ENCODE measurements at places on chromosomes 2 and 18.

- DNase-seq = peak; percentile 59
Observed at GRCh38 chr2:138395565-138396306, 105.8 kb upstream of the SPOPL start.

DNA sequence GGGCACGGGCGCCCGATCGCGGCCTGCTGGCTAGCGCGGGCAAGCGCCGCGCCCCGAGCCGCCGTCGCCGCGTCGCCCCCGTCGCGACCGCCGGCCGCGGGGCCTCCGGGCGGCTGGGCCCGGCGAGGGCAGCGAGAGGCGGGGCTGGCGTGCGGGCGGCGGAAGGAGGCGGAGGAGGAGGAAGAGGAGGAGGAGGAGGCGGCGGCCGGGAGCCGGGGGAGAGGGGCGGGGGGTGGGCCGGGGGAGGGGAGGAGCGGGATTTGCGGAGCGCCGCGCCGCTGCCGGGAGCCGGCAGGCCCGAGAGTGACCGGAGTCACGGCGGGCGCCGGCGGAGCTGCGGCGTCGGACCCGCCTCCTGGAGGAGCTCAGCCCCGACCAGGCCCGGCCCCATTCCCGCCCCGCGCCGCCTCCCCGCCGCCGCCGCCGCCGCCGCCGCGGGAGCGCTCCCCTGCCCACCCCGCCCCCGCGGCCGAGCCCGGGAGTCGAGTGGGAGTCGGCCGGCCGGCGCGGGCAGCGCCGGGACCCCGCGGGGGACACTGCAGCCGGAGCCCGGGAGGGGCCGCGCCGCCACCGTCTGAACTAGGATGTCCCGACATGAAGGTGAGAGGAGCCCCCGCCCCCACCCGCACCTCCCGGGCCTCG lies at the start of gene KCMF1:
KCMF1 (plus strand) TSS at position 294 of the 642 bp plus-strand sequence; CDS start at position 585, 291 bp downstream.
- peak; percentile 87 for DNase-seq

DNA sequence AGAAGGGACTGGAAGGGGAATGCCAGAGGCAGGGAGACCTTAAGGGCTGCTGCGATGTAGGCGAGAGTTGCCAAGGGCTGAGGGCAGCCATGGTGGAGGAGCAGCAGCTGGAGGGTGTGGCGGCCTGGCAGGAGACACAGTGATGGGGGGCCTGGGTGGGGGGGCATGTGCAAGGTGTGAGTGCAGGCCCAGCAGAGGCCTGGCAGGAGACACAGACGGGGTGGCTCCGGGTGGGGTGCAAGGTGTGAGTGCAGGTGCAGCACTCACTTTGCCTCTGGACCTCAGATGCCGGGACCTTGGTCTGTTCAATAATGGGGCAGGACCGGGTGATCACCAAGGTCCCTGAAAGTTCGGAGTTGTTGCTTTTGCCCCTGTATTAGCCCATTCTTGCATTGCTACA lies 76.2 kb upstream of the ODC1 start:
- no peak for DNase-seq

- no peak for DNase-seq
Observed at GRCh38 chr2:195820373-195820772, 163.3 kb downstream of the SLC39A10 start.

DNA sequence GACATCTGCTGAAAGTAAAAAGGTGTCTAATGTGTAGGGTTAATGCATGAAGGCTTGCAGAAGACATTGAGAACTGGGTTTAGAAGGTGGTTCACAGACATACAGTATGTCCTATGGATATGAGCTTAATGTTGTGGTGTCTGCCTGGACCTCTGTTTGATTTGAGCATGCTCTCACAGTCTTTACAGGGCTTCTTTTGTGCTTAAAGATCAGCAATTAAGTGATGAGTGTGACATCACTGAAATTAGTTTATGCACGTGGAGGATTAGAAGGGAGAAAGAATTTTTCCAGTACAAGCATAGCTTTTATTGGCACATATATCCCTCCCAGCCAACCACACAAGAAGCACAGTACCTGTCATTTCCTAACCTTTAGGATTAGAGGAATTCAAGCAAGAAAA lies 367.5 kb upstream of the RAB12 start:
- DNase-seq = no peak

DNA sequence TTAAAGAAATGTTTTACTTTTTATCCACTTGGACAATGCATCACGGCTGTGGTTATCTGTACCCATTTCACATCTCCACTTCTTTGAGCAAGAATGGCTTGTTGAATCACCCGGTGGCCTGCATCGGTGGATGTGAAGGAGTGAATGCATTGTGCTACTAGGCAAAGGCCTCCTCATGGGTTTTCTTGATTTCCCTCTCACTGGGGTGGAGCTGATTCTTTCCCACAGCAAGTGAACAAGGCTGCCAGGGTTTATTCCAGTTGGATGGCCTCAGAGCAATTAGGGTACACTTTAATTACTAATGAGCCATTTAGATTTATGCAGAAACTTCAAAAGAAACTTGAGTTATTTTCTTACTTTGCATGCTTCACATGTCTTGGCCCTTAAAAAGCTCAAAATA lies 387.1 kb downstream of the RND3 start:
- DNase-seq = peak; percentile 43

DNA sequence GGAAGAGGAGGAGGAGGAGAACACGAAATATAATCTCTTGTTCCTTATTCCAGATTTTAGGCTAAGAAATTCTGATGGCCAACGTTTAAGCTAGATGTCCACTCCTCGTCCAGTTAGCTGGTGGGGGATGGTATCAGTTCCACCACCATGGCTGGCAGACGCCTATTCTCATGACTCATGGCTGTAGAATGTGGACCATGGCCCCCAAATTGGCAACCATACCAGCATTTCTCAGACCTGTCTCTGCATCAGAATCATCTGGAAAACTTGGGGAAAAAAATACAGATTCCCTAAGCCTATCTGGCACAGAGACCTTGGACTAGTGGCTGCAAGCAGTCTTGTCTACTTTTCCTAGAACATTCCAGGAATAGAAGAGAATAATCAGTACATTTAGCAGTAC lies 267.7 kb upstream of the SIX2 start:
- DNase-seq = peak; percentile 73

- DNase-seq = no peak
Observed at GRCh38 chr18:26215247-26215970, 10.8 kb upstream of the TAF4B start.

DNA sequence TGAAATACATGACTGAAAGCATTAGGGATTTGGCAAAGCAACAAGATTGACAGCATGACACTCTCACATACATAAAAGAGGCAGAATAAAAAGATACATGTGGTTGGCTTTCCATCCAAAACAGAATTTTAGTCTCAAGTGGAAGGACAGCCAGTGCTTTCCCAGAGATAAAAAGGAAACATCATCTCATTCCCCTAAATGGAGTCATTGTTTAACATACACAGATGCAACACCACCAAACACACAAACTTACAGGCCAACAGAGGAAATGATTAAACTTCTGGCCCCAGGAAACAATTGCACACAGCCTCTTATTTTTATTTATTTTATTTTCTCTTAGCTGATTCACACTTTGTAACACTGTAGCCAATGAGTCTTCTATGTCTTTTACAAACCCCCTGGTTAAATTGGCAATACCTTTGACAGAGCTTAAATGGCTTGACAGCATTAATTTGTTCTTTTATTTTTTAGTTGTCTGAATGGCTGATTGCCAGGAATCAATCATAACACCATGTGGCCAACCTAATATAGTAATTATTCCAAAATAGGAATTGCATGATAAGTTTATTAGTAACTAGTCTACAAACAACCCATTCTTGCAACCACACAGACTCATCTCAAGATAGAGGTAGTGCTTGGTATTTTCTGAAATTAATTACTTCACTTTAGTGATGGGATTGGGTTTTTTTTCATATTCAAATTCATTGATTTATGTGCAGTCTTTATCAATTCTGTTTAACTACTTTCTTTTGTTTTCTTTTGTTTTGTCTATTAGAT lies 190.5 kb downstream of the RND3 start:
- DNase-seq = no peak

DNA sequence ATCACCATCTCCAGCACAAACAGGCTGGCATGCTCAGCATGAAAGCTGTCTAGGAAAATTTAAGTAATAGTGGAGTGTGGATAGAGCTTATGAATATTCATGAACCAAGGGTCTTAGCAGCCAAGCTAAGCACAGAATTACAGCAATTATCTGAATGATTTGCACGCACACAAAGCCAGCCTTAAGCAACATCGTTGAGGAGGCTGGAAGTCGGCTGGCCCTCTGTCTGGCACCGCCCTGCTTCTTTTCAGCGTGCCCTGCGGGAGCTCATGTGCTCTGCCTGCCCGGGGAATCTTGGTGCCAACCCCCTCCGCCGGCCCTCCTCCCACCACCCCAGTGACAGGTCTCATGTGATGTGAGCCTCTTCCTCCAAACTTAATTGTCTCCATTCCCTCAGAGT lies 540.1 kb downstream of the CMPK2 start:
- DNase-seq = peak; percentile 78

GRCh38 chr2:189254268-189254883 lies 74.8 kb upstream of the COL5A2 start:
- DNase-seq = peak; percentile 57

- peak; percentile 21 for DNase-seq
Observed at GRCh38 chr2:101704816-101705578, 7.5 kb downstream of the MAP4K4 start.

GRCh38 chr2:216477283-216478035 lies 21.2 kb upstream of the RPL37A start:
- DNase-seq = no peak

DNA sequence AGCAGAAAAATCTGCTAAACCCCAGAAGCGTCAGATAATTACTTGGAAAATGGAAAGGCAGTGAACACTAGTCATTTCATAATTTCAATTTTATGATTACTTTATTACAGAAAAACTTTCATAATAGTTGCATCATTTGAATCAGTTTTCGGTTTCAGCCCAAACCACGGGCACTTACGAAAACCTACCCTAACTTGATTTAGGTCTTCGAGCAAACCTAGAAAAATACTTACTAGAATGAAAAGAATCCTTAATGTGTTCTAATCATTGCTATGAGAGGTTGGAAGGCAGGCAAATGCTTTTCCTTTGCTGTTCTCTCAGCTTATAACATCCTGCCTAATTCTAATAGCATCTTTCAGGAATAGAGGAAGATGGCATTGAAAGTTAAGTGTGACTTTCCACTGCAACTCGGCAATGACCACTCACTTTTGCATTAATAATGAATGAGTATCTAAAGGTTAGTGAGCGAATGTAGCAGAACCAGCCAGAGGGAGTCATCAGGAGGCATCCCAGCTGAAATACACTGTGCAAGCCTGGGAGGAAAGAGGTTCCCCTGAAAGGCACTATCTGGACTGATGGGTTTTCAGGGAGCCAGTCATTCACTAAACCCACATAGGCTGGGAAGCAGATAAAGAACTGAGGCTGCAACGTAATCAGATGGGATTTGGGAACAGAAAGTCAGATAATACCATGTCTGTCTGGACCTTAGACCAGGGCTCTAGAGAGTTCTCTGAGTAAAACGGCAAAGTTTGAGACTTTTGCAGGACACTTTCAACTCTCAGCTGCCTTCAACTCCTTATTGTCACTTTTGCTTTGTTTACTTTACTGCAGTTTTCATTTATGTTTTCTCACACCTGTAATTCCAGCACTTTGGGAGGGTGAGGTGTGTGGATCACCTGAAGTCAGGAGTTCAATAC lies 520.8 kb downstream of the RNF144A start:
- DNase-seq = no peak

- DNase-seq = peak; percentile 78
Observed at GRCh38 chr2:26922405-26923188, 47.8 kb upstream of the MAPRE3 start.

DNA sequence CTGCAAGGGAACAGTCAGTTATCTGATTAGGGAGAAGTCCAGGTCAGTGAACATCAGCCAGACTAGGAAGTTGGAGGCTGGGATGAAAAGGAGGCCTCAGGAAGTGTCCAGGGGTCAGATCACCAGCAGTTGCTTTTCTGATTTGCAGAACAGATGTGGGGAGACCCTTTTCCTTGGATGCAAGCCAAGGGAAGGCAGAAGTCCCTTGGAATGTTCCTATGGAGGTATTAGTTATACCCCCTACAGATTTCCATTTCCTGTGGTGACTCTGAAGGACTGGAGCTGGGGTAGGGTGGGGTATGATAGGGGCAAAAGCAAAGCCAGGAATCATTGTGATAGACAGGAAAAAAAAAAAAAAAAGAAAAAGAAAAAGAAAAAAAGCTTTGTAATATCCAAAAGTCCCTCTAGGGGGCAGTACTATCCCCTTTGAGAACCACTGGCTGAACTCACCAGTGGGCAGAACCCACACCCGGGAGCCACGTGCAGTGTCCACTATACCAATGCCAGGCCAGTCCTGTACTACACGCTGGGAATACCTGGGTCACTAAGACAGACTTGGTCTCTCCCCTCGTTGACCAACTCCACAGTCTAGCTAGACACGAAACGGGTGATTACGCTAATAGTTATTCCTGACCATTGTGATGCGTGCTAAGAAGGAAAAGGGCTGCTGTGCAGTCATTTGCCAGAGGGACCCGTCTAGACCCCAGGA lies 7.4 kb downstream of the DYSF start:
- DNase-seq = no peak

DNA sequence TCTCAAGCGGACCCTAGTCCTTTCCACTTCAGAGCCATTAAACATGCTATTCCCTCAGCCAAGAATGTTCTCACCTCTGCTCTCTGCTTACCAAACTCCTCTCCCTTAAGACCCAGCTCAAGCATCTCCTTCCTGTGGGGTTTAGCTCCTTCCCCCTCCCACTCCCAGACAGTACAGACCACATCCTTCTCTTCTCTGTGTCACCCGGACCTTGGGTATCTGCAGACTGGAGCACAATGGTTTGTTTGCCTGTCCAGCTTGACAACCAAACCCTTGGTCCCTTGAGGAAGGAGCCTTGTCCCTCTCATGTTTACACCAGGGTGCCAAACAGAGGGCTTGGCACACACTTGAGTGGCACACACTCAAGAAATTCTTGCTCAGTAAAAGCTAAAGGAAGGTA lies 4.1 kb upstream of the CD8A start:
- no peak for DNase-seq

GRCh38 chr2:38754506-38754905 lies 3.3 kb upstream of the SRSF7 start:
- DNase-seq = no peak

GRCh38 chr2:28423856-28424605 lies 31.4 kb downstream of the FOSL2 start:
- peak; percentile 33 for DNase-seq

DNA sequence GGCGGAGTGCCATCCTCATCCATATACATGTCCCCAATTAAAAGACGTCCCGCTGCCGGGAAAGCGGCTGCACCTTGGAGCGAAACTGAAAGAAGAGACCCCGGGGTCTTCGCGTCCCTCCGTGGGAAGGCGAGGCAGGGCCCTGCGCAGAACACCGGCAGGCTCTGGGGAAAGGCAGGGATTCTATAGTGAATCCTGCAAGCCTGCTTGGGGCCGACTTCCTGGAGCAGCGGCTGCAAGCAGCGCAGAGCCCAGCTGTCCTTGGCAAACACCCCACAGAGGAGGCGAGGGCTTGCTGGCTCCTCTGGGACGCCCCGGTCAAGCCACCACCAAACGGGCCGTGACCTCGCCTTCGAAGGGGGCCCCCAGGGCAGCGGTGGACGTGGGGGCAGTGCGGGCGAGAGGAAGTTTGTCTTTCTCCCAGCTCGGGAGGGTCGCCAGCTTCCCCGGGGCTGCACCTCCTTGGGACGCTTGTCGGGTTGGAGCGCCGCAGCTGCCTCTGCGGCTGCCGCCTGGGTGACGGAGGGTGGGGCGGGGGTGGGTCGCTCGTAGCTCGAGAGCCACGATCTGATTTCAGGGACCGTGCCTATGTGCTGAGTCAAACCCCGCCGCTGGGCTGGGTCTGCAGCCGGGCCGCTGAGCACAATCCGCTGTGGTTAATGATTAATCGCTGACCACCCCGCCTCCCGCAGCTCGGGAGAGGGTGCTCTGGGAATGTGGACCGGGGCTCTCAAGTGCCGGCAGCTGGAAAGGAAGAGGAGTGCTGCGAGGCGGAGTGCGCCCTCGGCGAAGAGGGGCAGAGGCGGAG lies 486 bp upstream of the GPR39 start:
- DNase-seq = peak; percentile 99

GRCh38 chr2:3492951-3493614 lies 26.2 kb downstream of the ADI1 start:
- peak; percentile 61 for DNase-seq

All from astrocyte of the hippocampus (primary cell).